ENCODE measurements at places on chromosomes 6 and 20. TPM values are rescaled to one million over a fixed set of nuclear protein-coding genes. Genes with fewer than 3 reads are reported as not detected.

Gene TAP2
- 8.8 TPM for total RNA-seq

Gene RPS6KA2
- total RNA-seq = 47.9 TPM

Gene CDH4
- total RNA-seq = 44.4 TPM

Gene DSP
- 2.5 TPM for total RNA-seq

Gene FAM8A1
- total RNA-seq = 54.5 TPM
